ENCODE measurements at places on chromosomes 2 and 18.

- no peak for DNase-seq
Measured at GRCh38 chr18:30378097-30378496, 664.4 kb downstream of the DSC3 start.

DNA sequence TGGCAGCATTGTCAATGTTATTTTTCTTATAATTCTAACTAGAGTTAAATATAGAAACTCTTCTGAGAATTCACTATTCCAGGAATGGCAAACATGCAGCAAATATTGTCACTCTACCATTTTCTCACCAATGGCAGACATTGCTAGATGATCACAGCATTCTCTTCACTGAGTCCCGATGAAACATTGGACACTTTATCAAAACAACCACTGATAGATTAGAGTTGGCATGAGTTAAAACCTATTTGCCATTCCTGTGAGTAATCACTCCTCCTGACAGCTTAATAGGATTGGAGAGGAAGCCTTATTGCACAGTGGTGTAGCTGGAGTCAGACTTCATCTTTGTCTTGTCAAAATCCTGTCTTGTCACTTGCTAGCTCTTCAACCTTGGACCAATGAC is 163.9 kb upstream of the THUMPD2 start:
- DNase-seq = no peak

DNA sequence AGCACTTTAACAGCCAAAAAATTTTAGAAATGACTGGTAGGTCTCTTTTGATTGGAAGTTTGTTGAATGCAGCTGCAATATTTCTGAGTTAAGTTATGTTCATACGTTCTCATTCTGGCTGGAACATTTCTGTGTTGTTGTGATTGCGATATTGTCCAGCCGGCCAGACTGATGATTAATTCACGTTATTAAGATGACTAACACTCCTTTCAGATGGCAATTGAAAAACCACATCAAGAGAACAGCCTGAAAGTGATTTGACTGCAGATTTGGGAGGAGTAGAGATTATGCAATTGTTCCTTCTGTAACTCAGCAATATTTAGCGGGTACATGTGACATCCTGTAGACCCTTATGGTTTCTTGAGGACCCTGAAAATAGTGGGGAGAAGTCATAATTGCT is 133.7 kb downstream of the FBXO15 start:
- DNase-seq = no peak

GRCh38 chr2:42089340-42089925 is 41.6 kb downstream of the PKDCC start:
- peak; percentile 27 for DNase-seq

DNA sequence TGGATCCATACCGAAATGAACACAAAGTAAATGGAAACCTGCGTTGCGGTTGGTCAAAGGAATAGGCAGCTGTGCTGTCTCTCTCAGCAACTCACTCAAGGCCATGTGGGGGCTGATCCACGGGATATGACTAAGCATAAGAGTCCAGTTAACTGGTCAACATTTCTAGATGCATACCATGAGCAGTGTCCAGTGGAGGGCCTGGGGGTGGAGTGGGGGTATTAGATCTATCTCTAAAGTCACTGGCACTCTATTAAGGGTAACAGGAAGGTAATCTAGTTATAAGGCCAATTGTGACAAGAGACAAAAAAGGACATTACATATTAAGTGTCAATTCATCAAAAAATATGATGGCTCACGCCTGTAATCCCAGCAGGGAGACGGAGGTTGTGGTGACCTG is 136.8 kb downstream of the TTC32 start:
- DNase-seq = no peak

DNA sequence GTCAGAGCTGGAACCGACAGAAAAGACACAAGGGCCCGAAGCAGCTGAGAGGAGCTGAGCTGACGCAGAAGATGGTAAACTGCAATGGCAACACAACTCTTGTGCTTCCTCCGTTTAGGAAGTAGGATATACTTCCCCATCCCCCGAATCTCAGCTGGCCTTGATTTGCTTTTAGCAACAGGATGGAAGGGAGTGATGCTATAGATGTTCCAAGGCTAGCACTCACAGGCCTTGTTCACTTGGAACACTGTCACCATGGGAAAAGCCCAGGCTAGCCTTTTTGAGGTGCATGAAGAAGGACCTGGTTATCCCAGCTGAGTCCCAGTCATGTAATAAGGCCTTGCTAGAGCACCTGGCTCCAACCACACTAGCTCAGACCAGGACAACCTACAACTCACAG is 26.0 kb downstream of the STAT1 start:
- DNase-seq = no peak

- DNase-seq = no peak
Measured at GRCh38 chr18:3321133-3321812, 59.3 kb downstream of the MYL12B start.

GRCh38 chr2:72605836-72606442 is 219.9 kb downstream of the EXOC6B start:
- no peak for DNase-seq

DNA sequence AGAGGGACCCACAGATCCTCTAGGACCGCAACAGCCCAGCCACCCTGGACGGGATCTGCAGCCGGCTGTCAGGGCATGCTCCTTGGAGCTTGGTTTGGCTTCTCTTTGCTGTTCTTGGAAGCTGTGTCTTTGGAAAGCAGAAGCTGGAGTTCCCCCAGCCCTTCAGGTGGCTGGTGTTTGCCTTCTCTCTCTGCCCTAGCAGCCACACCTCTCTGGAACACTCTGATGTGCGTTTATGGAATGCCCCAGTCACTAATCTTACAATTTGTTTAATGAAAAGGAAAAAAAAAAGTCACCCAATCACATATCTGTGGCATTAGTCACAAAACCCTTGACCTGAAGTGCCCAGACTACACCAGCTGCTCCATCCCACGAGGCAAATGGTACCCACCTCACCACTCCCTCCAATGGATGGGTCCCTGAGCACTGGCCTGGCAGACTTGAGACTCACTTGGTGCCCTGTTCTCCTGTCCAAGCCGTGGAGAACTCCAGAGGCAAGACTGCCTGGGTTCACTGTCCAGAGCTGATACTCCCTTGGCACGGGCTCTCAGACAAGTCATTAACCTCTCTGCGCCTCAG is 70.2 kb upstream of the DAPL1 start:
- no peak for DNase-seq

DNA sequence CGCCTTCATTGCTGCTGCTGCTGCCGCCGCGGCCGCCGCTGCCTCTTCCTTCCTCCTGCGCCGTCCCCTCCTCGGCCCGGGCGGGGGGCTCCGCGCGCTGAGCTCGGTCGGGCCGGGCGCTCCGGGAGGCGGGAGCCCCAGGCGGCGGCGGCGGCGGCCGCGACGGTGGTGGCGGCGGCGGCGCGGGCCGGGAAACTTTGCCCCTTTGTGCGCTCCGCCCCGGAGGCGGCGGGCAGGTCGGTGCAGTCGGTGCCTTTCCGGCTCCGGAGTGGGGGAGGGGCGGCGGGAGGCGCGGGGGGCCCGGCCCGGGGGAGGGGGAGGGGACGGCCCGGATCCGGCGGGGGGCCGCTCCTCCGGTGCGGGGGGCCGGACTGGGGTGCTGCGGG is 205 bp downstream of the TET3 start:
- DNase-seq = peak; percentile 73

DNA sequence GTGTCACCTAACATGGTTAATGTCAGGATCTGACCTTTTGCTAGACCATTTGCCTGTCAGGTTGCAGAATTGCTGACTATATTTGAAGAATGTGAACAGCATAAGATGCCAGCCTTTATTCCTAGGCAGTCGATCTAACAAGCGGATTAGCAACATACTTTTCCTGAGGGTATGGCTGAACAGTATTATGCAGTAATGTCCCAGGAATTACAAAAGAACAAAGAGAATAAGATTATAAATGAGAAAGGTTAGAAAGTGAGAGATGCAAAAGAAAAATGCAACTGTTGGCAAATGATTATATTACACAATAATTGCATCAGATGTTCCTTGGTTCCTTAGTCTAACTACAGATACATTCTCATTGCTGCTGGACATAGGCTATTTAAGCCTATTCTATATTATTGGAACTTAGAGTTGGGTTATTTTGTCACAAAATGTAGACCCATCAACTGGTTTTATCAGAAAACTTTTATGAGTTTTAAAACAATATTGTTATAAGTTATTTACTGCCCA is 647.1 kb upstream of the CRIM1 start:
- DNase-seq = no peak

DNA sequence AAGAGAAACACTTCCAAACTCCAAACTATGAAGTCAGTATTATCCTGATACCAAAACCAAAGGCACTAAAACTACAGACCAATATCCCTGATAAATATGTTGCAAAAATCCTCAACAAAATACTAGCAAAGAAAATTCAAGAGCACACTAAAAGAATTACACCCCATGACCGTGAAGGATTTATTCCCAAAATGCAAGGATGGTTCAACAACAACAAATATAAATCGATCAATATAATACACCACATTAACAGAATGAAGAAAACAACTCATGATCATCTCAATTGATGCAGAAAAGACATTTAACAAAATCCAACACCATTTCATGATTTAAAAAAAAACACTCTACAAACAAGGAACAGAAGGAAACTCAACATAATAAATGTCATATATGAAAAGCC is 50.5 kb downstream of the IWS1 start:
- no peak for DNase-seq

GRCh38 chr2:199851501-199851810 is 464 bp upstream of the FTCDNL1 start:
- no peak for DNase-seq

- DNase-seq = no peak
Measured at GRCh38 chr18:72329533-72329932, 214.6 kb downstream of the CBLN2 start.

GRCh38 chr2:127155947-127156346 is 49.0 kb upstream of the BIN1 start:
- no peak for DNase-seq

DNA sequence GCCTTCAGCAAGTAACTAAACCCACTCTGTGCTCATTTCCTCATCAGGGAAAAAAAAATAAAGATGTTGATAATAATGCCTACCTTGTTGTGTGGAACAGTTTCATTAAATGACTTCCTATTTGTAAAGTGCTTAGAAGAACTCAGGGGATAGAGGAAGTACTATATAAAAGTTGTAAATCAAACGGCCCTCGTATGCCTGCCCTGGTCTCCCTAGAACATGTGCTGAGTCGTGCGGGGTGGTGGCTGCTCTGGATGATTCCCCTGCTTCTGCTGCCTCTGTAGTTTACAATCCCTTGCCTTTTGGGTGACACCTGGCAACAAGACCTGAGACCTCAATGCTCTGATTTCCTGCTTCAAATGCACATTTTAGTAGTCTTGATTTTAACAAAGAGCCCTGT is 170.0 kb downstream of the CERS6 start:
- DNase-seq = no peak

DNA sequence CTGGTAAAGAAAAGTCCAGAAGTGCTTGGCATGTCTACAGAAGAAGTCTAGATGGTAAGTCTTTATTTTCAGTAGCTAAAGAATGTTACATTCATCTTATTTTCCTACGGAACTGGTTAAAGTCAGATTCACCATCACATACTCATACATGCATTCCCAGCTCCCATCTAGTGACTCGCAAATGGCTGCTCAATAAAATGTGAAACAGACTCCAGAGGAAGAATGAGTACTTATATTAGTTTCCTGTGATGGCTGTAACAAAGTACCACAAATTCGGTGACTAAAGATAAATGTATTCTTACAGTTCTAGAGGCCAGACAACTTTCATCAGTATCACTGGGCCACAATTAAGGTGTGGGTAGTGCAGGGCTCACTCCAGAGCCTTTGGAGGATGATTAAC is 797.2 kb downstream of the SATB2 start:
- DNase-seq = no peak

GRCh38 chr2:199201539-199201938 is 256.2 kb downstream of the SATB2 start:
- DNase-seq = no peak

DNA sequence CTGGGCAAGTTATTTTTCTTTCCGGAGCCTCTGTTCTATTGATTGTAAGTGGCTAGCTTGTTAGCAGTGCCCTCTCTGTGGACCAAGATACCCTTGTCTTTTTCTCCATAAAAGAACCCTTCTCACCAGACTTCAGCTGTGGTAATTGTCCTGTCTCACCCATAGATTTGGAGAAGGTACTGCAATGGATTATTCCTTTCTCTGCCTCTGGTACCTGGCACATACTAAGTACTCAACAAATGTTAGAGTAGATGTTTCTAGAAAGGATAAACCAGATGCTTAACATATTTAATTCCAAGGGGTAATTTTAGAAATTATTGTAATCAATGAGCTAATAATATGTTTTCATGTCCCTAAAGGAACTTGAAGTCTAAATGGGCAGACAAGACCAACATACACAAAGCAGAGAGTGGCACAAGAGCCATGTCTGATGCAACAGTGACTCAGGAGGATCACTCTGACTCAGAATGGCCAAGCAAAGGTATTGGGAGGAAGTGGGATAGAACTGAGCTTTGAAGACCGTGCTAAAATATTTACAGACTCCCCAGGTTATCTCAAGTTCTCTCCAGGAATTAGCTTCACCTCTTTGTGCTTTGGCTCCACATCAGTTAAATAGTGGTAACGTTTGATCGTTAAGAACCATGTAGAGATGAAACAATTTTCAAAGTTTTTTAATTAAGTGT is 129.7 kb upstream of the OSR1 start:
- no peak for DNase-seq

GRCh38 chr2:33762636-33763035 is 163.5 kb upstream of the FAM98A start:
- DNase-seq = no peak

DNA sequence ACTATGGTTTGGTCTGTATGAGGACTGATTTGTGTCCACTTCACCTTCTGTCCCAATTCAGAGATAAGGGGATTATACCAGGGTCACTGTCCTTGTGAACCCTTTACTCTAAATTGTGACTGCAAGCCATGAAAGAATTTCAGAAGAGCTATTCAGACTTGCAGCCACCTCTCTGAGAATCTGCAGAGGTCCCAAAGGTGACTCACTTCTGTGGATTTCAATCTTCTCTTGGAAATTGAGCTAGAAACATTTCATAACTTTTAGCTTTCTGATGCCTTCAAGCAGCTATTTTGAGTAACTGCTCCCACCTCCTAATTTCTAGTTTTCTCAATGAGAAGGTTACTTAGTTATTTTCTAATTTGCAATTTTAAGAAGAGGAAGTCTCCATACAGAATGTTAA is 1242.4 kb upstream of the ACVR2A start:
- DNase-seq = no peak

DNA sequence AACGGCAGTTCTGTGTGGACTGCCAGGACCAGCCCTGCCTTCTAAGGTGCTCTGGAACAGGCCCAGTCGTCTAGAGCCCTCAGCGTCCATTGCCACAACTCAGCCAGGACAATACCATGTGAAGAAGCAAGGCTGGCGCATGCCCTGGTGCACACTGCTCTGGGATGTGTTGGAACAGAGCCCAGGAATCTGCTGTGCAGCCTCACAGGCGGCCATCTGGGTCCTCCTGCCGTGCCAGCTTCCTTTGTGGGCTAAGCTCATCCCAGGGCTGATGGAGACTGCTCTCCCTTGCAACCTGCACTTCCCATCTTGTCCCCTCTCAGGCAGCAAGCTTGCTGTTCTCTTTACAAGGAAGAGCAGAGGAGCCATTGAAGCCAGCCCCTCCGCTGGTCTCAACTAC is 246.4 kb upstream of the PXDN start:
- no peak for DNase-seq
